ENCODE measurements at places on chromosomes 4 and X. TPM values are rescaled to one million over a fixed set of nuclear protein-coding genes. Genes with fewer than 3 reads are reported as not detected.

Gene ADAM29
- not detected for total RNA-seq

Gene CT45A1
- total RNA-seq: not detected

Gene RPS6KA6
- 2.6 TPM for total RNA-seq

Gene TEX13D
- not detected for total RNA-seq

Gene GRPR
- 0.12 TPM for total RNA-seq

Gene HELT
- not detected for total RNA-seq

Gene KCNIP4
- 0.23 TPM for total RNA-seq

Gene ODAPH
- not detected for total RNA-seq

Gene FAM9B
- not detected for total RNA-seq

Gene GLUD2
- 1.4 TPM for total RNA-seq

Gene PTCHD1
- total RNA-seq: 0.63 TPM

Gene FUNDC1
- 20.0 TPM for total RNA-seq

Gene GNRHR
- total RNA-seq: not detected

Gene TCEAL6
- not detected for total RNA-seq

Gene MAGEA12
- total RNA-seq: not detected

Gene REPS2
- total RNA-seq: 10.1 TPM

Gene TCEAL8
- 72.6 TPM for total RNA-seq

Gene CXorf49
- total RNA-seq: not detected

Gene ABLIM2
- 10.3 TPM for total RNA-seq

Data from right cardiac atrium (tissue), 5 donors.